ENCODE measurements at places on chromosomes 7 and 10.

DNA sequence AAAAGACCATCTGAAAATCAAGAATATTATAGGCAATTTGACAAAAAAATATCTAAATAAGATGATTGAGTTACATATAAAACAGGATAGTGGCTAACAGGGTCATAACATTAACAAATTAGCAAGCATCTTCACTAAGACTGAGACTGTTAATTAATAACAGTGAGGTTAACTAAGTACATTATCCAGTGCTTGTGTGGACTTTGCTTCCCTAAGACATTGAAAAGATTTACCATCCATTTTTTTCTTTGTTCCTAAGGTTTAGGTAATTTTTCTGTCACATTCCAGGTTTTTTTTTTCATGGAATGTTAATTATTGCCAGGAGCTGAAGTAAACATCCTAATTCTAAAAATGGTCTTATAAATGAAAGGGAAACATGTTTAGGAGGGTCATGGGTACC, 227.6 kb downstream of the ANKRD7 start:
- DNase-seq, result no peak

DNA sequence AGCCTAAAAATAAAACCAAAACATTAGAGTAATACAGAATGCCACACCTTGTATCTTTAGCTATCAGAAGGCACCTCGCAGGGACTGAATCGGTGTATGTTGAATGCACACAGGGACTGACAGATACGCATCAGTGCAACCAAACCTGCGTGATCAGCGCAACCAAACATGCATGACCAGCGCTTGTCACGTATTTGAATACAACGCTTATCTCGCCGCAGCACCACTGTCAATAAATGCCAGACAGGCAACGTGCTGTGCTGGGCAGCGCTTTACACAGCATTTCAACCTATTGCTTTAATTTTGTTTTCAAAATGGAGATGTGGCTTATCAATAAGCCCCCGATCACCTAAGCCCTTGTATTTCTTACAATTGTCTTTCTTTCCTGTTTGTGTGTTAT, 242.4 kb downstream of the SFMBT2 start:
- no peak for DNase-seq

DNA sequence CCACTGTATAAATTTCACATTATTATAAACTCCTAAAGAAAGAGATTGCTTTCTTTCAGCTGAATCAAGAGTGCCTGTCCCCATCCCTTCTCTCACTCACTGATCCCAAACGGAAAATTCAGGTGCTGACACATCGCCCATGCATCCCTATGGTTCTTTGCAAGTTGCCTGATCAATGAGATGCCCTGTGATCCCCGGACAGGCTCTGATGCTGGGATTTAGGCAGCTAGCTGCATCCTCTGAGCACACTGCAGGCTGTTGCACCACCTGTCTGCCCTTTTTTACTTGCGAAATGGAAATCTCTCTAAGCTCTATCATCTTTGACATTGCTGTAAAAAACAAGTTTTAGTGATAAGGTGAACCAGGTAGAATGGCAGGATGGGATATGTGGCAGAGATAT, 456.5 kb downstream of the GATA3 start:
- no peak for DNase-seq

DNA sequence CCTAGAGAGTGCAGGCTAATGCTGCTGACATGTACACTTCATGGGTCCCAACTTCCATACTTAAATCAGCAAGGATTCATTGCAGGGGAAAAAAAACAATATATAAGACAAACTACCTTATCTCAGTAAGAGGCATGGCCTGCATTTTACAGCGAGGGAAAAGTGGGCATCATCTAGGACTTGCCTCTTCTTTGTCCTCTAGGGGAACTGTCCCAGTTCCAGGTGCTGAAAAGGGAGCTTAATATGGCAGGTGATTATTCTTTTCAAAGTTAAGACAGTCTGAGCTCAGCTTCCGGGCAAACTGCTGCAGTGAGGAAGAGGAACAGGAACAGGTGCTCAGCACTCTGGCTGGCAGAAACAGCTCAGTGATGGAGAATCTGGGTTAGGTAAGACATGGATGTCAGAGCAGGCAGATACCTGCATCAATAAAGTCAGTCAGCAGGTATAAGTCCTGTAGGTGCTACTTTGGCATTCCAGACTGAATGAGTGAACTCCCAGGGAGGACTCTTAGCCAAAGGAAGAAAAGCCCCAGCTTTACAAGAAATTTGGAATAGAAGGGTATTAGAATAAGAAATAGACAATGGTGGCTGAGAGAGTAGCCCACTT, 147.2 kb downstream of the TMEM178B start:
- DNase-seq, result no peak

- DNase-seq, result no peak
Observed at GRCh38 chr7:100822236-100823139, 4.8 kb downstream of the EPHB4 start.

- no peak for DNase-seq
Observed at GRCh38 chr10:102280397-102281101, 35.2 kb downstream of the GBF1 start.

DNA sequence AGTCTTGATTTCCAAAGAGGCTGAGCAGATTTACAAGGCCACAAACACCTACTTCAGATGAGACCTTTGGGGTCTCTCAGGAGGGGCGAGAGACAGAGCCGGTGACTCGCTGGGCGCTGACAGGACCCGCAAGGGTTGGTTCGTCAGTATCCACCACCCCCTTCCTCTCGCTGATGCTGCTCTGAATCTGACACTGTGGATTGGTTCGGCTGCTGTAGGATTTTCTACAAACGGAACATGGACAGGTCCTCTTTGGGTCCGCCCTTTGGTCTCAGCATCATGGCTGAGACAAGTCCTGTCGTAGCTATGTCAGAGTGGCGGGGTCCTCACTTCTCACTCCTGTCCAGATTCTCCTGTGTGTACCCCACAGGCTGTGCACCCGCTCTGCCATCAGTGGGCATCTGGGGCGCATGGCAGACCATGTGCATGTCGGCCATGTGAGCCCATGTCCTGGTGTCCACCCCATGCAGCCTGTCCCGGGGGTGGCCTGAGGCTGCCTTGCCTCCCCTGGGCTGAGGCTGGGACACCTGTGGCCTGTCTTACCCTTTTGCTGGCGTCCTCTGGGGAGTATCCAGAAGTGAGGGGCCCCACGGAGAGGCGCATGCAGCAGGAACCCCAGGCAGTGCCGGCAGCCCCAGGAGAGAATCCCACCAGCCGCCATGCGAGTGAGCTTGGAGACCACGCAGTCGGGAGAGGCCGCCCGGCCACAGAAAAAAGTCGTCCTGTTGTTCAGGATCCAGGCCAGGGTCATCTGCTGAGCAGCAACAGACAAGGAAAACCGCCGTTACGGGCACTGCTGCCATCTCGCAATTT, 21.6 kb upstream of the FAM20C start:
- DNase-seq, result no peak

- DNase-seq, result no peak
Observed at GRCh38 chr7:37076668-37077067, 352.4 kb upstream of the AOAH start.

GRCh38 chr10:4177791-4178190, 392.8 kb upstream of the KLF6 start:
- DNase-seq, result no peak

DNA sequence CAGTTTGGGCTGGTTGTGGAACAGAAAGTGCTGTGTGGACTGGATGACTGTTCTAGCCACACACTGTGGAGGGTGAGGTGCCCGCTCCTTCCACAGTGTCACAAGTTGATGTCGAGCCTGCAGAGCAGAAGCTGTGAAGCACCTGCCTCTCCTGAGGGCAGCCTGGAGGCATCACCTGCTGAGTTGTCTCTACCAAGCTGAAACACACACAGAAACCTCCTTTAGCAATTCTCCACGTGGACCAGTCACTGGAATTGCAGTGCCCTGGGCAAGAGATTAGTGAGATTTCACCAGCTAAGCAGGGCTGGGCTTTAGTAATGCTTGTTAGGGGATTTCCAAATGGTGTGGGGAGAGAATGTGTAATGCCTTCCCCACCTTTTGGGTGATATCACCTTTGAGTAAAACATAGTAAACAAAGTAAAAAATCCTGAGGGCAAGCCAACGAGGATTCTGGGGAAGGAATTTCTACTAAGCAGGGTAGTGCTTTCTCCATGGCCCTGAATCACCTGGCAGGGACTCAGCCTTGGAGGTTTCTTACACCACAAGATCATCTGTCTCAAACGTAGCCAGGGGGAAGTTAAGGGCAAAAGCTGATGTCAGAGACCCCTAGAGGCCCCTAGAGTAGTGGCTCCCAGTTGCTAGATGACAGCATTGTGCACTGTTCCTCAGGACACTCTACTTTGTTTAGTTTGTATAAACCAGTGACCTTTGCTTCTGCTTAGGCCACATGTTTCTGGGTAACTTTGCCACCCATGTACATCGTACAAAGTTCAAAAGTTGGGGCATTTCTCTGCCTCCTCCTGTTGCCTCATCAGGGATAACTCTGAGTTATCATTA, 233.1 kb upstream of the IGFBP3 start:
- DNase-seq, result no peak

GRCh38 chr7:94056796-94057207, 52.6 kb upstream of the BET1 start:
- DNase-seq, result peak; percentile 88

DNA sequence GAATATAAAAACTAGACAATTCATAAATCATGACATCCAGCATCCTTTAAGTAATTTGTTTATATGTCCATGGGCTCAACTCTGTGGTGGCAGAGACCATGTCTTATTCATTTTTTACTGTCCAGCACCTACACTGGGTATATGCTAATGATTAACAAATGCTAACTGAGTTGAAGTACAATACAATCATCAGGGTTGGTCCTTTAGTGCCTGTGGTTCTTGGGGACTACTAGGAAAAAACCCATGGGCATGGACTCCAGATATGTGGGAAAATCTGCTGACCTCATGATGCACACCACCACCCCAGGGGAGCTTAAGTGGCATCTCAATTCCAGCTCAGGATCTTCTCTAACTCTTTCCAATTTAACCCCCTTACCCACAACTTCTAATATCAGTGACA, 85.3 kb upstream of the YAE1 start:
- DNase-seq, result no peak

- no peak for DNase-seq
Observed at GRCh38 chr10:89275383-89275782, 23.8 kb upstream of the LIPA start.

- DNase-seq, result no peak
Observed at GRCh38 chr10:86182150-86182549, 184.4 kb downstream of the GRID1 start.

DNA sequence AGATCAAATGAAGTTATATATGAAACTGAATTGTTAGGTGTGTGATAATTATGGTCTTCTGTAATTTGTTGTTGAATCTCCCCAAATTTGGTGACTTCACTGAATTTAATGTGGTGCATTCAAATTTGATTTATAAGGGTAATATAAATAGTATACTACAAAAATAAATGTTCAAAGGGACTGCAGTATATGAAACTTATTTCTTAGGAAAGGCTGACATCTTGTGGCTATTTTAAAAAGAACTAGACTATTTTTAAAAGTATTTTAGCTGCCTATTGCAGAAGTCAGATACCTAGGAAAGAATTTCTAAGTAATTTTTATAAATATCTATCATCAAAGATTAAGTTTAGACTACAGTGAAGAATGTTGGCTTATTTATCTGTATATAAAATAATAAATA, 36.6 kb downstream of the ATRNL1 start:
- DNase-seq, result peak; percentile 25

DNA sequence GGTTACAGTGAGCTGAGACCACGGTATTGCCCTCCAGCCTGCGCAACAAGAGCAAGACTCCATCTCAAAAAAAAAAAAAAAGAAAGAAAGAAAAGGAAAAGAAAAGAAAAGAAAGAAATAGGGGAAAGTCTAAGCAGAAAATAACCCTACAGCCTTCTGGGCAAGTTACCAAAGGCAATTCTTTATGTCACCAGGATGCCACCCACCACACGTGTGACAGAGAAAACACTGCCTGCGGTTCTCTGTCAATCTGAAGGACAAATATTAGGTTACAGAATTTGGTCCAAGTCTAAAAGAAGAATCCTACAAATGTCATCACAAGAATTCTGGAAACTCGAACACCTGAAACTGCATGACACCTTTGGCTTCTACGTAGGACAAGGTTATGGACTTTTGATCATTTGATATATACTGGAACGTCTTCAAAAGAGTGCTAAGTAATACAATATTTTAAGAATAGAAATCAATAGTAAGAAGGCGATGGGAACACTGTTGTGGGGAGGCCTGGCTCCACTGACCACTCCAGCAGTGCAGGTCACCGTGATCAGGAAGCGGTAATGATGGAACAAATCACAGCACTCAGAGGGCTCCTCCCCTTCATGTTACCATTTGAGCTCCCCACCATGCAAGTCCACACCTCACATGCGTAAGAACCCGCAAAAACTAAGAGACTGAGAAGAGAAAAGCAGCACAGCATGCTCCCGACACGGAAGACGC, 75.8 kb downstream of the MAD1L1 start:
- DNase-seq, result no peak

- DNase-seq, result no peak
Observed at GRCh38 chr10:85934586-85934985, 432.0 kb downstream of the GRID1 start.

DNA sequence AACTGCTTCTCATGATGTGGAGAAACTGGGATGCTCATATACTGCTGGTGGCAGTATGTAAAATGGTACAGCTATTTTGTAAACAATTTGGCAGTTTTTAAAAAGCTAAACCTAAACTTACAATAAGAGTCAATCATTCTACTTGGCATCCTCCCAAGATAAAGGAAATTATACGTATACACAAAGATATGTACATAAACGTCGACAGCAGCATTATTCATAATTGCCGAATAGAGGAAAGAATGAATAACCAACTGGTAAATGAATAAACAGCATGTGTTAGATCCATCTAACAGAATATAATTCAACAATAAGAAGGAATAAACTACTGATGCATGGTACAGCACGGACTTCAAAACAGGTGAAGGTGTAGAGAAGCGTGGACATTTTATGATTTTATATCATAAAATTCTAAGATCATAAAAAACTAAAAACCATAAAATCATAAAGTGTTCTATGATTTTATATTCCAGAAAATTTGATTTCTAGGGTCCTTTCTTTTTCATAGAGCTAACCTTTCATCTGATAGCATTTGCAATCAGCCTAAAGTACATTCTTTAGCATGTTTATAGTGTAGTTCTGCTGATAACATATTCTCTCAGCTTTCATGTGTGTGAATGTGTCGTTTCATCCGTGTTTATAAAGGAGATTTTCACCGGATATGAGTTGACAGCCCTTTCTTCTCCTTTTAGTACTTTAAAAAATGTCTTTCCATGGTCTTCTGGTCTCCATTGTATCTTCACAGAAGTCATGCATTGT, 261.5 kb downstream of the DIP2C start:
- no peak for DNase-seq

- DNase-seq, result no peak
Observed at GRCh38 chr10:107517811-107518210, 353.3 kb upstream of the SORCS1 start.

DNA sequence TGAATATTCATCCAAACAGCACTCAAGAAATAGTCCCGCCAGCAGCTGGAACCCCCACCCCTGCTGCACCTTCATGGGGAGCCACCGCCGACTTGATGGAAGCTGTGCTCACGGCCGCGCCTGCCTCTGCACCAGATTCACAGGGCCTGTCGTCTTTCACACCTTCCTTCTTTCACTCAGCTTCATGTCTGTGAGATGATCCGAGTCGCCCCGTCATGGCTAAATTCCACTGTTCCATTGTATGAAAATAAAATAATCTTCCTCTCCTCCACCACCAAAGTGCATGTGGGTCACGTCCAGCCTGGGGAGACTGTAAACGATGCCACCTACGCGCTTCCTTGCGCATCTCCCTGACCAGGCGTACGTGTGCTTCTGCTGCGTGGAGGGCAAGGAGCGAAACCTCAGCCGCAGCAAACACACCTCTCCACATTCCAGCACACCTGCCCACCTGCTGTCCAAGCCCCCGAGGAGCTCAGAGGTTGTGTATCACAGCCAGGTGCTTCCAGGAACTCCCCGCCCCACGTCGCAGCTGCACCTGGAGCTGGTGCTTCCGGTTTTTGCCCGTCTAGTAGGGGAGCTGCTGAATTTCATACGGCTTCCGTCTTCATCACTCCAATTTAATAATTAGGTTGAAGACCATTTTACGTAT, 137.0 kb downstream of the PTPRN2 start:
- DNase-seq, result no peak
